Suprapubic skin (tissue), 4 donors: ENCODE measurements at places on chromosomes 13 and 19. TPM values are rescaled to one million over a fixed set of nuclear protein-coding genes. Genes with fewer than 3 reads are reported as not detected.

- no peak for DNase-seq
- H3K27me3 ChIP-seq, result no peaks in the 10 kb centered on the region
- H3K4me1 ChIP-seq, result peaks cover 42% of the 10 kb centered on the region
These were observed 9.5 kb upstream of the FFAR2 start for GRCh38 chr19:35438527-35438926.

ETV2 gene
- total RNA-seq, result 1.5 TPM

KLK12 gene
- 2.6 TPM for total RNA-seq

CEACAM1 gene
- 3.1 TPM for total RNA-seq

DNA sequence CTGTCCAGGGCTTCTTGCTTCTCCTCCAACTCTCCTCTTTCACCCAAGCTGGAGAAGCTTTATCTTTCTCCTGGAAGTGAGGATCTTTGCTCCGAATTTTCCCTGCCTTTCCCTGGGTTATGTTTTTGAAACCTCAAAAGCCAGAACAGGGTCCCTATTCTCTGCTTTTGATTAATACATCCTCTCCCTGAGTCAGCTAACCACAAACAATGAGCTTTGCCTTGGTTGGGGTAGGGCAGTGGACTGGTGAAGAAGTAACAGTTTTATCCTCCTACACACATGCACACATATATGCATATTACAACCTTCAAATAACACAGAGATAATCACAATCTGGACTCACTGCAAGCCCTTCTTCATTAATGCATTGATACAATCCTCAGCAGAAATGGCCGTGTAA, 44.6 kb downstream of the DLEU7 start:
- H3K4me3 ChIP-seq, result no peak overlapping the region
- no peak overlapping the region for H3K27ac ChIP-seq
- H3K36me3 ChIP-seq, result no peaks in the 10 kb centered on the region
- peaks cover 7% of the 10 kb centered on the region for H3K4me1 ChIP-seq
- DNase-seq, result no peak

DNA sequence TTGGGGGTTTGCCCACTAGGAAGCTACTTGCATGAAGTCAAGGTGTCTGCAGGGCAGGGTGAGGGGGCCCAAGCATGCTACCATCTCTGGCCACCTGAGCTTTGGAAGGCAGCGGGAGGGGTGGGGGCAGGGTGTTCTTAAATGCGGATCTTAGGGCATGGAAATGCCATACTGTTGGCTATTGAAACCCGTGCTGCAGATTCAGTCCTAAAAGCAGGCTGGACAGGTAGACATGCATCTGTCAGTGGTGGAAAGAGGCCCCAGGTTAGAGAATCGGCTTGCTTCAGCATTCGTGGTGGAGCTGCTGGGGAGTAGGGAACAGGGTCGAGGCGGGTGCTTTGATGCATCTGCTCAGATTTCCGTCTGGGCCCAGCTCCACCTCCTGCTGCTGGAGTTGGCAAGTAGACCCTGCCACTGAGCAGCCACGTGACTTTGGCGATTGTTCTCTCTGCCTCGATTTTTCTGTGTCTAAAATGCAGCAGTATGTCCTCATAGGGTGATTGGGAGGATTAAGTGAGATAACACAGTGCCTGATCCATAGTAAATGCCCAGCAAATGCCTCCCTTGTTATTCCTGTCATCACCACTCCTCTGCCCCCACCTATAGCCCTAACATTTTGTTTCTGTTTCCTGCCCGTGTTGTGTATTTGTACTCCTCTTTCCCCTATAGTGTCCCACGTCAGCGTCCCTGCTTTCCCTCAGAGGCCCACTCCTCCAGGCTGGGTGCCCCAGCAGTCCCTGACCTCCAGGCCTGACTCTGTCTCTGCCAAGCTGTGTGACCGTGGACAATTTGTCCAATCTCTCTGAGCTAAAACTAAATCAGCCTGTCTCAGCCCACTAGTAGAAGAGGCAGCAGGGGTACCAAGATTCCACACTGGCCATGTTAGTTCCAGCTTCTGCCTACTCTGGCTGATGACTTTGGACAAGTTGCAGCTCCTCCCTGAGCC, 5.8 kb downstream of the PPP1R37 start:
- no peaks in the 10 kb centered on the region for H3K27me3 ChIP-seq
- H3K4me3 ChIP-seq, result peak overlapping the region; percentile 6
- H3K27ac ChIP-seq, result peak overlapping the region; percentile 76
- H3K36me3 ChIP-seq, result no peaks in the 10 kb centered on the region
- H3K4me1 ChIP-seq, result peaks cover 94% of the 10 kb centered on the region
- no peak for DNase-seq

URAD gene
- total RNA-seq, result not detected

KLK6 gene
- total RNA-seq, result not detected

DNA sequence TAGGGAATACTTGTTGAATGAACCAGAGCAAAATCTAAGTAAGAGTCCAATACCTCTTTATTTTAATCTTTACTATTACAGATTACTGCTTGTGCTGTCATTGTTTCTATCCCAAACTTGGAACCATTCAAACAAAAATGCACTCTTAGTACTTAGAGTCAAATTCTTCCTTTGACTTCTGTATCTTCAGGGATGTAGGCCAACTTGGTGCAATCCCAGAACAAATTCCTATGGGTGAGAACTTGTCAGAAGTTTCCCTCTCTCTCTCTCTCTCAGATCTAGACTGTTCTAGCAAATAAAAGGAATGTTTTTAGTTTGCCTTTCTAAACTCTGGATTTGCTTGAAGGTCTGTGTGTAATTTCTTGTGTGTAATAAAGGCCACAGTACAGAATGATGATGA, 329.0 kb upstream of the TMTC4 start:
- no peak overlapping the region for H3K27ac ChIP-seq
- H3K4me1 ChIP-seq, result no peaks in the 10 kb centered on the region
- H3K27me3 ChIP-seq, result no peaks in the 10 kb centered on the region
- H3K36me3 ChIP-seq, result no peaks in the 10 kb centered on the region
- H3K4me3 ChIP-seq, result no peak overlapping the region
- no peak for DNase-seq

DNA sequence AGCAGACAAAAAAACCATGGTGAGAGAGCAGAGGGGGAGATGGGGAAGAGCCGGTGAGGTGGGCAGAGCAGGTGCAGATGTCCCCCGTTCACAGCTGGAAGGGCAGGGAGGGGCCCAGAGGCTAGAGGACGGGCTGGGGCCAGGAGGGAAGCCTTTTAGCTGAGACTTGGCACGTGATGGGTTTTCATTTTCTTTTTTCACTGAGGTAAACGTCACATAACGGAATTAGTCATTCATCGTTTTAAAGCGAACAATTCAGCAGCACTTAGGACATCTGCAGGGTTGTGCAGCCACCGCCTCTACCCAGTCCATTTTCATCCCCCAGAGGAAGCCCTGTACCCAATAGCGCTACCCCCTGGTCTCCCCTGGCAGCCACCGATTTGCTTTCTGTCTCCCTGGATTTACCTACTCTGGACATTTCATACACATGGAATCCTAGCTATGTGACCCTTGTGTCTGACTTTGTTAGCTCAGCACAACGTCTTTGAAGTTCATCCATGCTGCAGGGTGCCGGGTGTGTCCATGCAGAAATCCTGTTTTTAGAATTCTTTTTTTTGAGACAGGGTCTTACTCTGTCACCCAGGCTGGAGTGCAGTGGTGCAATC, 16.0 kb upstream of the EMC10 start:
- H3K27ac ChIP-seq, result no peak overlapping the region
- no peaks in the 10 kb centered on the region for H3K4me1 ChIP-seq
- H3K4me3 ChIP-seq, result no peak overlapping the region
- no peak for DNase-seq

DNA sequence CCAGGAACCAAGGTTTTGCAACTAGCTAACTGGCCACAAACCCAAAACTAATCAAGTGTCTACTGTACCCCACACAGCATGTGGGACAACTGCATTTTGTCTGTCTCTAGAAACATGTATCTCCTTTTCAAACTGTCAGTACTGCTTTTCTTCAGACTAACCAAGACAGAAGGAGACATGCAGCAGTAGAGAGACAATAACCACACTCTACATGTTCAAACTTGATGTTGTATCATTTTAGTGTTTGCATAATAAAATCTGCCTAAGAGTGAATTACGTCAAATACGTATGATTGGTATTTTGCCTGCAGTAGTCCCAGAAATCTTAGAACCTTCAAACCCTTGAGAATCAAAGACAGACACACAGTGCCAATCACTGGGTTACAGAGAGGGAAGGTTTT, 22.0 kb upstream of the FREM2 start:
- H3K4me1 ChIP-seq, result peaks cover 5% of the 10 kb centered on the region
- no peaks in the 10 kb centered on the region for H3K36me3 ChIP-seq
- DNase-seq, result no peak
- H3K27me3 ChIP-seq, result no peaks in the 10 kb centered on the region
- no peak overlapping the region for H3K4me3 ChIP-seq

DNA sequence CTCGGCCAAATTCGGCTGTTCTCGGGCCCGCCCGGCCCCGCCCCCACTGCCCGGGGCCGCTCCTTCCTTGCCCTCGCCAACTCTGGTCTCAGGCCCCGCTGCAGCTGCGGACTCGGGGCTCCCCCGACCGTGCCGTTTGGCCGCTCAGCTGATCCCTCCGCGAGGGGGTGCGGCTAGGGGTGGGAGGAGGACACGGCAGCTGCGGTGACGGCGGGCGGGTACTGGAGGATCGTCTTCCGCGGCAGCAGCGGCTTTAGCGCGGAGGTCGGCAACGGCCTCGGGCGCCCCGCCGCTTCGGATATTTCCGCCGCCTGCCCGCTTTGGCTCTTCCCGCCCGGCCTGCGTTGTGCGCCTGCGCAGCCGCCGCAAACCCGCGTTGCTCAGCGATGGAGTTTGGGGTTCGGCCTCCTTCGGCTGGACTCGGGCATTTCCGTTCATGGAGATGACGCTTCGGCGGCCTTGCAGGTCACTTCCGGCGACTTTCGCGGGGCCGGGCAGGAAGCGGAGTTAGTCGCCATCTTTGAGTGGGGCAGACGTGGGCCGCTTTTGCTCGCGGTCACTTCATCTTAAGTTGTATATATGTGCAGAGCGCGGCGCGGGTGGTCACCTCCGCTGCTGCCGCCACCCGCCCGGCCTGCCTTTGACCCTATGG, 338 bp upstream of the UBE2M start:
- peaks cover 15% of the 10 kb centered on the region for H3K36me3 ChIP-seq
- peak overlapping the region; percentile 99 for H3K27ac ChIP-seq
- H3K4me1 ChIP-seq, result peaks cover 81% of the 10 kb centered on the region
- peak overlapping the region; percentile 87 for H3K4me3 ChIP-seq
- DNase-seq, result peak; percentile 99

DNA sequence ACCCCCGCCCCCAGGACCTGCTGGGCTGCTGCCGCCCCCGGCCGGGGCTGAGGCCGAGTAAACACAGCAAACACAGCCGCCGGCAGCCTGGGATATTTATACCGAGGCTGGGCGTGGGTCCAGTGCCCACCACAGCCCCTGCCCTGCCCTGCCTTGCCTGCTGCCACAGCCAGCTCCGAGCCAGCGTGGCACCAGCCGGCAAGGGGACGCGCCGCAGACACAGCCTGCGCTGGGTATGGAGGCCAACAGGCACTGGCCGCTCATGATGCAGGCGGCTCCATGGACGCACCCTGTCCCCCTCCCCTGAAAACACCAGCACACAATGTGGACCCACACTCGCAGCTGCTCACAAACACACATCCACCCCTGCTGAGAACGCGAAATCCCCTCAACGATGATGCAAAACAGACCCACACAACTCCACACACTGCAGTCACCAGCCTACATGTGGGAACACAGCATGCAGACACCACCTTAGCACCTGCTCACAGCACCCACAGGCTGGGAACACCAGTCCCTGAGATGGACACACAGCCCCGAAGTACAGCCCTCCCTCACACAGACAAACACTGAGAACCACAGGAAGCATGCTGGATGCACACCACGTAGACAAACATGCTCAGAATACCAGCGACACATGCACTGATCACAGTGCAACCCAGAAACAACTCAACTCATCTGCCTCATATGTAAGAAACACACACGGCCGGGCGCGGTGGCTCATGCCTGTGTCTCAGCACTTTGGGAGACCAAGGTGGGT, 16.2 kb downstream of the CCDC97 start:
- peak overlapping the region; percentile 33 for H3K4me3 ChIP-seq
- peaks cover 84% of the 10 kb centered on the region for H3K4me1 ChIP-seq
- H3K27ac ChIP-seq, result peak overlapping the region; percentile 87
- no peaks in the 10 kb centered on the region for H3K27me3 ChIP-seq

C19orf67 gene
- not detected for total RNA-seq

CYP4F12 gene
- total RNA-seq, result 63.3 TPM

GRCh38 chr19:55336101-55336500, 3.6 kb upstream of the KMT5C start:
- no peaks in the 10 kb centered on the region for H3K36me3 ChIP-seq
- DNase-seq, result no peak
- H3K27me3 ChIP-seq, result peaks cover 12% of the 10 kb centered on the region
- H3K4me3 ChIP-seq, result no peak overlapping the region
- no peak overlapping the region for H3K27ac ChIP-seq
- H3K4me1 ChIP-seq, result peaks cover 23% of the 10 kb centered on the region

TMEM38A gene
- 2.8 TPM for total RNA-seq

- H3K27me3 ChIP-seq, result no peaks in the 10 kb centered on the region
- H3K4me1 ChIP-seq, result no peaks in the 10 kb centered on the region
- H3K27ac ChIP-seq, result no peak overlapping the region
- no peak for DNase-seq
- H3K4me3 ChIP-seq, result no peak overlapping the region
These were observed 224.8 kb downstream of the NHLRC3 start for GRCh38 chr13:39263033-39263432.

DNA sequence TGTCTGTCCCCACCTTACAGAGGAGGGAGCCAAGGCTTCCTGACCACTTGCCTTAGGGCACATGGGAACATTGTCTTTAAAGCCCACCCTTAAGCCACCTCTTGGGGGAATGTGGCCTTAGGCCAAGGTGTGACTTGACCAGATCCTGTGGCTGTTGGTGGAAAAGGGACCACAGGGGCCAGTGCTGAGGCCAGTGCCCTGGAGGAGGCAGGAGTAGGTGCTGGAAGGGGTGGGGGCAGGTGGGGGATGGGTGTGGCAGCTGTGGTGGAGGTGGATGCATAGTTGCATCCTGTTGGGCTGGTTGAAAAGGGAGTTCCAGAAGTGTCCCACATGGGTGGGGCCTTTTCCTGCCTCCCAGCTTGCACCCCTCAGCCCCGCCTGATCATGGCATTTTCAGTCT, 44.8 kb downstream of the DNM2 start:
- H3K27ac ChIP-seq, result peak overlapping the region; percentile 59
- DNase-seq, result no peak
- no peak overlapping the region for H3K4me3 ChIP-seq
- H3K4me1 ChIP-seq, result peaks cover 70% of the 10 kb centered on the region
- H3K27me3 ChIP-seq, result no peaks in the 10 kb centered on the region

DNA sequence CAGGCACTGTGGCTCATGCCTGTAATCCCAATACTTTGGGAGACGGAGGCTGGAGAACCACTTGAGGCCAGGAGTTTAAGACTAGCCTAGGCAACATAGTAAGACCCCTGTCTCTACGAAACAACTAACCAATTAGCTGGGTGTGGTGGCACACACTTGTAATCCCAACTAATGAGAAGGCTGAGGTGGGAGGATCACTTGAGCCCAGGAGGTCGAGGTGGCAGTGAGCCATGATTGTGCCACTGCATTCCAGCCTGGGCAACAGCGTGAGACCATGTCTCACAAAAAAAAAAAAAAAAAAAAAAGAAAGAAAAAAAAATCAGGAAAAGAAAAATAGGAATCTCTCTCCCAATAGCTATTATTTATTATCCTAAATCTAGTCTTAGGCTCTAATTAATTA, 56.8 kb upstream of the UBAC2 start:
- H3K36me3 ChIP-seq, result no peaks in the 10 kb centered on the region
- no peak overlapping the region for H3K4me3 ChIP-seq
- H3K4me1 ChIP-seq, result no peaks in the 10 kb centered on the region
- no peak overlapping the region for H3K27ac ChIP-seq
- DNase-seq, result no peak

- H3K27ac ChIP-seq, result peak overlapping the region; percentile 48
- DNase-seq, result peak; percentile 82
- peak overlapping the region; percentile 84 for H3K4me3 ChIP-seq
- H3K4me1 ChIP-seq, result peaks cover 22% of the 10 kb centered on the region
- no peaks in the 10 kb centered on the region for H3K36me3 ChIP-seq
These were observed 547 bp downstream of the ABCC4 start for GRCh38 chr13:95300625-95301182.
